ENCODE measurements at places on chromosomes 2 and 18.
A peak's percentile ranks its signal among the peaks of the same experiment; 100 is the strongest.

DNA sequence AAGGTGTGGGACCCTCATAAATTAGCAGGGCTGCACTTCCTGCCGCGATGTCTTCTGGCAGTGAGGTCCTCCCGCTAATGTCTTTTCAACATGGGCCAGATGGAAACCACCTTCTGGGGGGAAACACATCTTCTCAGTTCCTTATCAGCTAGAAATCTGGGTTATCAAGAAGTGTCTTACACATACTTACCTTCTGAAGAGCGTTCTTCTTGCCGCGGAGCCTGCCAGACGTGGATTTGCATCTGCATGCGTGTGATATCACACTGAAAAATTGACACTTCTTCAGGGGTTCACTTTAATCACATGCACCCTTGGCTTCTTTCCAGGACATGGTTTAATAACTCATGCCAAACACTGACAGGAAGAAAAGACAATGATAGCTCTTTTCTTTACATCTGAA is 163.5 kb upstream of the SOX11 start:
- no peaks in the 10 kb centered on the region for H3K36me3 ChIP-seq
- DNase-seq, result no peak
- H3K27ac ChIP-seq, result no peak overlapping the region
- no peaks in the 10 kb centered on the region for H3K27me3 ChIP-seq

- no peaks in the 10 kb centered on the region for H3K4me1 ChIP-seq
- no peak overlapping the region for H3K4me3 ChIP-seq
- H3K27ac ChIP-seq, result no peak overlapping the region
Observed at GRCh38 chr2:61266632-61267505, 104.9 kb downstream of the C2orf74 start.

DNA sequence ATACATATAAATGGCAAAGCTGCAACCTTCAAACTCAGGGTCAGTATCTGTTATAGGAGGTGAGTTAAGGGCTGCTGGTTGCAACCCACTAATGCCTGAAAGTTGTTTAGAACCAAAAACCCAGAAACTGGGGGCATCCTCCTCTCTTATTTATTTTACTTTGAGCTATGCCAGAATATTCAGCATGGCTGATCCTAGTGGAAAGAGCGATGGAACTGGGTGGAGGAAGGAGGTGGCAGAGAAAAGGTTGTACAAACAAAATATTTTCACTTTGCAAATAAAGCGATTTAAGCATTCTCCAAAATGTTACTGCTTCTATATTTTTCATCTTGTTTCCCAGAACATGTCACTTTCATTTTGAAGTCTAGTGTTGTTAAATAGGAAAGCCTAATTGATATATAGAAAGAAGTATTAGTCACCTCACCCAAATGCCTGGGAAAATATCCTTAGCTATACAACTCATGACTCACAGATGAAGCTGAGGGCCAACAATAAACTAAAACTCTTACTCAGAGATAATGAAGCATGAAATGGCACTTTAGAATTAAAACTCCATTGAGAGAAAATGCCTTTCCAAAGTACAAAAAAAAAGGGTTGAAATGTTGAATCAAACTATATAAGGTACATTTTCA is 251.4 kb upstream of the UBE2E3 start:
- no peak overlapping the region for H3K27ac ChIP-seq
- no peak for DNase-seq
- H3K27me3 ChIP-seq, result no peaks in the 10 kb centered on the region
- H3K4me1 ChIP-seq, result no peaks in the 10 kb centered on the region
- H3K36me3 ChIP-seq, result no peaks in the 10 kb centered on the region

DNA sequence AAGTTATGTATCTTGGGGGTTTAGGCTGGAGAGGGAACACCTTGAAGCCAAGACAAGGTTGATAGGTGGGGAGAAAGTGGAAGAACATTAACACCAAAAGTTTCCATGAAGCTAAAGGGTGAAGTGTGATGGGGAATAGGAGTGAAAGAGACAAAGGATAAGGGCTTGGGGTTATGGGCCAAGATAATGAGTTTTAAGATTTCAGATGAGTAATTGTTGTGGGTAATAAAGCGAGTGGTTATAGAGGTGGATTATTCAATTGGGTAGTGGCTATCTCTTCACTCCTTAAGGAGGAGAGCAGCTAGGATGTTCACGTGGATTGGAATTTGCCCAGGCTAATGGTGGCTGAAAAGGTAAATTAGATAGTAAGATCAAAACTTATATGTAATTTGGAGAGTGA is 29.8 kb downstream of the EML4 start:
- H3K4me1 ChIP-seq, result peaks cover 93% of the 10 kb centered on the region
- no peak for DNase-seq
- H3K4me3 ChIP-seq, result no peak overlapping the region

- H3K4me3 ChIP-seq, result no peak overlapping the region
- DNase-seq, result no peak
- H3K27me3 ChIP-seq, result no peaks in the 10 kb centered on the region
- H3K27ac ChIP-seq, result peak overlapping the region; percentile 1
Observed at GRCh38 chr2:233414273-233414654, 60.0 kb downstream of the DGKD start.

- H3K27me3 ChIP-seq, result peaks cover 6% of the 10 kb centered on the region
- H3K4me1 ChIP-seq, result no peaks in the 10 kb centered on the region
- H3K36me3 ChIP-seq, result no peaks in the 10 kb centered on the region
- no peak overlapping the region for H3K4me3 ChIP-seq
- no peak for DNase-seq
- no peak overlapping the region for H3K27ac ChIP-seq
Observed at GRCh38 chr2:200728630-200729029, 83.1 kb upstream of the BZW1 start.

Measured in CD4-positive, alpha-beta memory T cell (primary cell).